ENCODE measurements at places on chromosomes 1 and 21.

GRCh38 chr1:175192630-175193526 lies at the start of gene KIAA0040:
TSS of gene KIAA0040 (minus strand) at chr1:175192776. CDS start at chr1:175161013, 31,763 bp downstream.
- DNase-seq = no peak

- peak; percentile 57 for DNase-seq
These were observed 978 bp downstream of the PRDM15 start for GRCh38 chr21:41877901-41878830.

GRCh38 chr1:151325231-151325630 lies 2.0 kb downstream of the PI4KB start:
- no peak for DNase-seq

DNA sequence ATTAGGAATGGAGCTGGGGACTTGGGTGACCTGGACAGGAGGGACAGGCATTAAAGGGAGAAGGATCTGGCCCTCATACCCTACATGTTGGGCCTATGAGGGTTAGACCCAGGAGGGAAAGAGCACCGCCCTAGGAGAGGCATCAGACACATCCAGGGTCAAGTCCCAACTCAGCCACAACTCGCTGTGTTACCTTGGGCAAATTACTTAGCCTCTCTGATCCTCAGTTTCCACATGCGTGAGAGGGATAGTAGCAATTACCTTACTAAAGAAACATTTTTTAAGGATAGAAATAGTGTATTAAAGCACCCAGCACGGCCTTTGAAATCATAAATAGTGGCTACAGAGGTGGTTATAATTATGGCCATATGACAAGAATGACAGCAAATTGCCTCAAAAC lies 20.1 kb upstream of the SELENON start:
- DNase-seq = no peak

DNA sequence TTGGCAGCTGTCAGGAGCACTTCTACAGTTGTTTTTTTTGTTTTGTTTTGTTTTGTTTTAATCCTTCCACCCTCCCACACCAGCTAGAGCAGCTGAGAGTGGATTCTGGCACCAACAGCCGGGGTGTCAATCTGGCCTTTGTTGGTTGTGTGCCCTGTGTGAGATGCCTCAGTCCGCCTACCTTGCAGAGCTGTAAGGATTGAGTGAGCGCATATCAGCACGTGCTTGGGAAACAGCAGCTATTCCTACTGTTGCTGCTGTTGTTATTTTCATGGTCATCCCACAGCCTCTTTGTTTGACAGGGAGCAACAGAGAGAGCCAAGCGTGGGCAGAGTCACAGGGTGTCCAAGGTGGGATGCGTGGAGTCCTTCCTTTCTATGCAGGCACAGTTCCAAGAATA lies 50.4 kb downstream of the PGBD5 start:
- peak; percentile 34 for DNase-seq

DNA sequence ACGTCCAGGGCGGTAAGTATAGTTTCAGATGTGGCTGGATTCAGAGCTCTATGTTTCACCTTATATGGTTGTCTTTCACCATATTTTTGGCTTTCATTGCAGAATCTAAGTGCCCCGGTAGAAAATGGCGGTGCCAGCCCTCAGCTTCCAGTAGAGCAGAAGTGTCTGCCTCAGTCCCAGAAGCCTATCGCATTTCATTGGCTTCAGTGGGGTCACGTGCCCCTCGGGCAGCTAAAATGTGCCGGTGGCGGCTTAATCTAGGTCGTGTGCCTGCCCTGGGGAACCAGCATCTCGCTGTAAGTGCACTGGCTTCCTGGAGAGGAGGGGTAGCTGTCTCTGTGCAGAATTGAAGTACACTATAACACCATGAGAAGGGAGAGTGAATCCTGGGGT lies 107.4 kb upstream of the MAGI3 start:
- DNase-seq = no peak

DNA sequence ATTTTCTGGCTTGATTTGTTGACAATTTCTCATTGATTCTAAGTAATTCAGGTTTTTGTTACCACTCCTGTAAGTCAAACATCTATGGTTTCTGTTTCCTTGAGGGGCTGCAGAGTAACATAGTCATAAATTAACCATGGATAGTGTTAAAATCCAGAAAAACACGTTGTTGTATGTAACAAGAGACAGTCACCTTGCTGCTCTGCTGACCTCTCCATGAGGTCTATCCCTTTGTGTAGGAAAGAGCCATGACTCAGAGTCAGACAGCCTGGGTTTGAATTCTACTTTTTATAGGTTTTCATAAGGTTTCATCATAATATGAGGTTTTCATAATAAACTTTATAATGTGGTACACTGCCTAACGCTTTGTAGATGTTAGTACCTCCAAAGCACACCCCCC lies 27.6 kb upstream of the NBL1 start:
- DNase-seq = no peak

DNA sequence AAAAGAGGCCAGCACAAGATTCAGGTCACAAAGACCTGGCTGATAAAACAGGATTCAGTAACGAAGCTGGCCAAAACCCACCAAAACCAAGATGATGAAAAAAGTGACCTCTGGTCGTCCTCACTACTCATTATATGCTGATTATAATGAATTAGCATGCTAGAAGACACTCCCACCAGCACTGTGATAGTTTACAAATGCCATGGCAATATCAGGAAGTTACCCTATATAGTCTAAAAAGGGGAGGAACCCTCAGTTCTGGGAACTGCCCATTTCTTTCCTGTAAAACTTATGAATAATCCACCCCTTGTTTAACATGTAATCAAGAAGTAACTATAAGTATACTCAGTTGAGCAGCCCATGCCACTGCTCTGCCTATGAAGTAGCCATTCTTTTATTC lies 26.0 kb upstream of the FMO2 start:
- no peak for DNase-seq

- no peak for DNase-seq
These were observed 78.2 kb upstream of the CAPZB start for GRCh38 chr1:19563324-19564097.

GRCh38 chr1:222781251-222781650 lies 33.6 kb upstream of the DISP1 start:
- DNase-seq = no peak

- DNase-seq = no peak
These were observed at the start of gene COL16A1 for GRCh38 chr1:31703431-31704270. TSS of gene COL16A1 (minus strand) at chr1:31704017. CDS start at chr1:31702193, 1,824 bp downstream.

DNA sequence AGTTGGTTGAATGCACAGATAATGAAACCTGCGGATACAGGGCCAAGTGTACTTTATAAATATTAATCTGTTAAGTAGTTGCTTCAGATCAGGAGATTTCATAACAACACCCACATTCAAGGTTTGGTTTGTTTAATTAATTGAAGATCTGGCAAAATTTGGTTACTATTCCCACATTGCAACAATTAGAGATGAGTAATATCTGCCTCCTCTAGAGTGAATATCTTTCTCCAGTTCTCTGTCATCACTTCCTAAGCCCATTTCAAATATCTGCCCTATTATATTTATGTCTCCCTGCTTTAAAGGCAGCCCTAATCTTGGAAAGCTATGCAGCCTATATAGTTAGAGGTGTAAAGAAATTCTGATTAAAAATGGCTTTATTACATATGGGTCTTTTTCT lies 61.4 kb downstream of the PPP2R5A start:
- no peak for DNase-seq

DNA sequence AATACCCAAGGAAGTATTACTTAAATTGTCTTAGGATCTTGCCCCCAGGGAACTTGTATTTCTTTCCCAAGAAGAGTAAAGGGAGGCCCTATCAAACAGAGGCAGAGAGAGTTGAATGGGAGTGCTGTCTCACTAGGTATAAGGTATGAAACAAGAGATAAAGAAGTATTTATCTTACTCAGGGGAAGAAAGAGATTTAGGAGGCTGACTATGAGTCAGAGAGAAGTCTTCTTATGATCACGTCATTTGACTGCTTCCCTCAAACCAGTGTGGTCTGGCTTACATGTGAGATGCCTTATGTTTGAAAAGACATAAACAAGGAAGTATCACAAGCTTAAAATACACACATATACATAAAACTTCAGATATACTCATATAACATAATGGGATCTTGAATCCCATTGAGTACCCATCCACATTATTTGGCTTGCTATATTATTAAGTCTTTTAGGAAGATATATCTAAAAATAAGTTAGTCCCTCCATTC lies 29.6 kb downstream of the DUSP10 start:
- DNase-seq = no peak

DNA sequence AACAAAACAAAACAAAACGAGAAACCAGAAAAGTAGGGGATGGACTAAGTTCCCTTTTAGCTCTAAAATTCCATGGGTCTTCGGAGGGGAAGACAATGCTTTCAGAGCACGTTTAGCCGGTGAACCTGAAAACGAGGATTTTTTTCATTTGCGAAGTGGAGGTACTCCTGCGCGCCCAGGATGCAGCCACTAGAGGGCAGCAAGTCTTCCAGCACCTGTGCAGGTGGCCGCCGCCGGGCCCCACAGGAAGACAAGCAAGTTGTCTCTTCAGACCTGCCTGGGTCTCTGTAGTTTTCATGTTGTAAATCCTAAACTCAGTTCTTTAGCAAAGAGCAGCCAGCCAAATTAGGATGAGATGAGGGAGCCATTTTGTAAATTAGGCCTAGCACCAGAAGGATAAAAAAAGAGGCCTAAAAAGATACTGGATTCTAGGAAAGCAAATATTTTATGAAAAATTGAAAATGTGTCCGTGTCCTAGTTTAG lies 17.7 kb upstream of the SNX27 start:
- DNase-seq = peak; percentile 74

- DNase-seq = no peak
These were observed 46.5 kb upstream of the TENT5B start for GRCh38 chr1:27058966-27059669.

- no peak for DNase-seq
These were observed 931.6 kb downstream of the NCAM2 start for GRCh38 chr21:21929789-21930188.

DNA sequence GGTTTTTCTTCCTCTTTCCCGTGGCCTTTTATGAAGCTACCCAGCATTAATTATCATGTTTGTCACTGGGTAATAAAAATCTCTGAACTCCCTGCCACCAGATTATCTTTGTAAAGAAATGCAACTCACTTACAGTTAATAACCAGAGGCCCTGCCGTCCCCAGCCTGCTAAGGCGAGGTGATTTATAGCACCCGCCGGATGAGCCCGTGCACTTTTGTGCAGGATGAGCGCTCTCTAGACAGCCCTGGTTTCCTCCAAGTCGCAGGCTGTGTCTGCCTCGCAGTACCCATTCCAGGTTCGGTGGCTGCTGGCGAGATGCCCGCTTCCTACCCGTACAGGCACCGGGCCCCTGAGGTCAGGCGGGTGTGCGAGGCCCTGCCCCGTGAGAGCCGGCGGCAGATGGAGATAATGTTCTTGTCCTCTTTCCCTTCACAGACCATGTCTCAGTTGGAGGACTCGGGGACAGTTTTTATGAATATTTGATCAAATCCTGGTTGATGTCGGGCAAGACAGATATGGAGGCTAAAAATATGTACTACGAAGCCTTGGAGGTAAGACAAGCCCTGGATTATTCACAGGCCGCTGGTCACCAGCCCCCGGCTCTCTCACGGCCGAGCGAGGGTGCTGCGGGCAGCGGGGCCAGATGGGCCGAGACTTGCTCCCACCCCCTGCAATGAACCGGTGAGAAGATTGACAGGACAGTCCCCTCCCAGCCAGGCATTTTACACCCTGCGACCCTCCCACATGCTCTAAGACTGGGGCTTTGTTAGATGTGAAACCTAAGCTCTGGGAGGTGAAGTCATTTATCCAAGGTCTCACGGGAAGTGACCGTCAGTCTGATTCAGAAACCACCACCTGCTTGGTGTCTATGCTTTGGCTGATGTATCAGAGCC lies 28.5 kb upstream of the SELENON start:
- DNase-seq = no peak

DNA sequence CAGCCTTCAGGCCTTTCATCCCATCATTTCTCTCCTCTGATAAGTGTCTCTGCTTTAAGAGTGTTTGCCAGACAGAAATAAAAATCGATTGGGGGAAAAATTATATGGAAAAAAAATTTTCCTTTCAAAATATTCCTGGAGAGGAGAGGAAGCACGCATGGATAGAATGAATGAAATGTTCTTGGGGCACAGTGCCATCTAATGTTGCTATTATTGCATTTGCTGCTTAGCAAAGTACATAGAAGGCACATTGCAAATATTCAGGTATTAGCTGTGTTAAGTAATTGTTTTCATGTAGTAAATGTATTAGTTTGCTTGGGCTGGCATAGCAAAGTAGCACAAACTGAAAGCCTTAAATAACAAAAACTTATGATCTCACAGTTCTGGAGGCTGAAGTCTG lies 18.1 kb downstream of the B3GALT5 start:
- no peak for DNase-seq

GRCh38 chr1:3675436-3675835 lies 23.1 kb downstream of the TP73 start:
- no peak for DNase-seq

- DNase-seq = no peak
These were observed 177.2 kb downstream of the SMYD3 start for GRCh38 chr1:246329900-246330299.

DNA sequence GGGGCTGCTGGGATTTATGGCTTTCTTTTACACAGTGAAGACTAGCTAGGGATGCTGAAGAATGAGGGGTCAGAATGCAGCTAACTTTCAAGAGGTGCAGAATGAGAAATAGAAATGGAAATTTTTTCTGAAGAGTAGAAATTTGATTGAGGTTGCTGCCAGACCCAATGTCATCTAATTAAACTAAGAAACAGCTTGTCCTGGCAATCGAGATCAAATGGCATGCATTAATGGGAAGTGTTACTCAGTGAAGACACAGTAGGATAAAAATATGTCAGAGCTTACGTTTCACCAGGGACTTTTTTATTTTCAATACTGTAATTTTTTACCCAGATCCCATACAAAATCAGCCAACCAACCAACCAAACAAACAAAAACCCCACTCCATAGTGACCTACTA lies 306.0 kb downstream of the GRIK1 start:
- no peak for DNase-seq

GRCh38 chr1:15717418-15718125 lies 18.5 kb upstream of the SLC25A34 start:
- DNase-seq = peak; percentile 4

DNA sequence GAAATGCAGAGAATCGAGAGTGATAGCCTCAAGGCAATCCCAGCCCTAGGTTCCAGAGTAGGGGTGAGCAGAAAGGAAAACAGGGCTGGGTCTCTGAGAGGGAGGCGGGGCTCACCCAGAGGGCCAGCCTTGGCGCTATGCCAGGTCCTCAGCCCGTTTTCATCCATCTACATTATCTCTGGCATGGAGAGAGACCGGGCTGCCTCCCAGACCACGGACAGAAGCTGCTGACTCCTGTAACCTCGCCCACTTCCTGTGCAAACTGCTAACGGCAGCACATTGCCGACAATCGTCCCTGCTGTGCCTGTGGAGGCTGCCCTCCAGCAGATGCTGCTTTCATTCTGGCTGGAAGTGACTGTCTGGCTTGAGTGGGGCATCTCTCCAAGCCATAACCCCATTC lies 569.1 kb downstream of the NPHP4 start:
- peak; percentile 83 for DNase-seq

- peak; percentile 59 for DNase-seq
These were observed 462 bp upstream of the TLCD4 start for GRCh38 chr1:95116580-95117206.
